RCC 7860 (cell line): ENCODE measurements at places on chromosomes 11 and 22.

DNA sequence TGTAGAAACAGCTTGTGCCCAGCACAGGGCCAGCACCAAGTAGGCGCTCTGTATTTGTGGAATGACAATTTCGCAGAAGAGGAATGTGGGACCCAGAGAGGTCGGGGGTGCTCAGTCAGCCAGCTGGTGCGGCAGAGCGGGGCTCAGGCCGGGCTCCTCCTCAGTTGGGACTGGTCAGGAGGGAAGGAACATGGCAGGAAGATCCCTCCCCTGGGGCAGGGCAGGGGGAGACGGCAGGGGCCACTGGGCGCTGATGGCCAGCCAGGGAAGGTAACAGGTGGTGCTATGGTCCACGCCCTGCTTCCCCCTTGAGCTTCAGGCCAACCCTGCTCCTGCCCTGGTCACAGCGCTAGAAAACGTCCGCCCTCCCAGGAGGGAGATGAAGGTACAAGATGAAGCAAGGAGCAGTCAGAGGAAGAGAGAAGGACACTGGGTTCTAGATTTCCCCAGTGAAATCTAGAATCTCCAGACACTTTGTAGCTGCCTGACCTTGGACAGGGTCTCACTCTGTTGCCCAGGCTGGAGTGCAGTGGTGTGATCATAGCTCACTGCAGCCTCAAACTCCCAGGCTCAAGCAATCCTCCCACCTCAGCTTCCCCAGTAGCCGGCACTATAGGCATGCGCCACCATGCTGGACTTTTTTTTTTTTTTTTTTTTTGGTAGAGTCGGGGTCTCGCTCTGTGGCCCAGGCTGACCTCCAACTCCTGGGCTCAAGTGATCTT lies 13.5 kb upstream of the SPI1 start:
- DNase-seq, result no peak

- DNase-seq, result no peak
These were observed 32.9 kb downstream of the PPIL2 start for GRCh38 chr22:21698430-21699329.

GRCh38 chr11:108901359-108901758 lies 236.5 kb downstream of the DDX10 start:
- no peak for DNase-seq

- DNase-seq, result no peak
These were observed 38.4 kb downstream of the MOB2 start for GRCh38 chr11:1447845-1448825.

- DNase-seq, result no peak
These were observed 22.6 kb upstream of the HIPK3 start for GRCh38 chr11:33234397-33235190.

DNA sequence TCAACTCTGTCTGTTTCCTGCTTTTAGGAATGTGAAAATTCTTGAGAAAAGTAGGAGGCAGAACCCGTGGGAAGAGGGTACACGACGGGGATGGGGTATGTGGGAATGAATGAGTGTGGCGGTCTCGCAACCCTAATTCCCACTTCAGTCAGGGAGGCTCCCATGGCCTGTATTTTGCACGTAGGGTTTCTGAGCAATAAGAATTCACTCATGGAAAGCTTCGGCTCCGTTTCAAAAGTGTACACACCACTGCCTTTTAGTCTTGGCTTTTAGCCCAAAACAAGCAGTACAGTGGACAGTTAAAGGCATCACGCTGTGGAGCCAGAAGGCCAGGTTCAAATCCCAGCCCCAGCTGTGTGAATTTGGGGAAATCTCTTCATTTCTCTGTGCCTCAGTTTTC lies 116.7 kb downstream of the MN1 start:
- DNase-seq, result no peak

- DNase-seq, result no peak
These were observed 9.9 kb downstream of the SUN2 start for GRCh38 chr22:38745676-38746460.

GRCh38 chr11:23903044-23903704 lies 593.7 kb upstream of the LUZP2 start:
- peak; percentile 84 for DNase-seq

- DNase-seq, result no peak
These were observed 5.4 kb downstream of the APIP start for GRCh38 chr11:34910817-34911216.

DNA sequence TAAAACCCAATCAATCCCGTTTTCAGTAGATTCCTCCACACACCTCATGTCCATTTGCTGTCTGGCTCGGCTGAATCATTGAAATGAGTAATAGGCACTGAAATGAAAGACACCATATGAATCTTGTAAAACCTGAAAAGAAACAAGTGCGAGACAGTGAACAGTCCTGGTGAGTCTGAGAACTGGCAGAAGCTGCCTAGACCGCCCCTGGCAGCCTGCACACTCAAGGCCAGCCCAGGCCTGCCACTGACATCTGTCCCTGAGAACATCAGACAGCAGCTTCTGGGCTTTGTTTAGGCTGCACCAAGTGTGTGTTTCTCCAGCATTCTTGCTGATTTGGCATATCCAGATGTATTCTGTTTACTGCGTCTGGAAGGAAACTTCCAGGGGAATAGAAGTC lies 44.8 kb downstream of the ENDOD1 start:
- no peak for DNase-seq

DNA sequence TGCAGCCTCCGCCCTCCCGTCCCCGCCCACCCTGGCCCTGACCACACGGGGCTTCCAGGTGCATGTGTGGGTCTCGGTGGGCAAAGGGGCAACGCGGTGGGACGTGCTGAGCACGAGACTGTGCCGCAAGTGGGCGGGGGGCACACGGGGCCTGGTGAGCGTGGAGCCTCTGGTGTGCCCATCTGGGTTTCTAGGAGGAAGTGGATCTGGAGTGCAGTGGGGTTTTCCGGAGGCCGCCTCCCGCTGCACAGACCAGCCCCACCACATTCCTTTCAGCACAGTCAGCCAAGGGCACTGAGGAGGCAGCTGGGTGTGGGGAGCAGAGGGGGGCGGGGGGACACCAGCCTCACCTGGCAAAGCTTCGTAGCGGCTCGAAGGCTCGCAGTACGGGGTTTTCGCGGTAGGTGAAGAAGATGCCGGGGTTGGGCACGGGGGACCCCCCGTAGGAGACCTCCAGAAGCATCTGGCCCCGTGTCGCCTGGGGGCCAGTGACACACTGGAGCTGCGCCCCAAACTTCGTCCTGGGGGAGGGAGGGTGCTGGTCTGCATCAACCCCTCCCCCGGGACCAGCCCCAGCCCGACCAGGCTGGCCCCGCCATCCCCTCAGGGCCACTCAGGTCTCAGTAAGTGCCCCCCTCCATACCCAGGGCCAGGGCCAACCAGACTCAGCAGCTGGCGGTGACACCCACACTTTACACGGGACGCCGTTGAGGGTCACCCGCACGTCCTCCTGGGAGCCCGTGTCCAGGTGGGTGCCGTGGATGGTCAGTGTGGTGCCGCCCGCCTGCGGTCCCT lies 12.4 kb upstream of the MAPK11 start:
- peak; percentile 88 for DNase-seq

DNA sequence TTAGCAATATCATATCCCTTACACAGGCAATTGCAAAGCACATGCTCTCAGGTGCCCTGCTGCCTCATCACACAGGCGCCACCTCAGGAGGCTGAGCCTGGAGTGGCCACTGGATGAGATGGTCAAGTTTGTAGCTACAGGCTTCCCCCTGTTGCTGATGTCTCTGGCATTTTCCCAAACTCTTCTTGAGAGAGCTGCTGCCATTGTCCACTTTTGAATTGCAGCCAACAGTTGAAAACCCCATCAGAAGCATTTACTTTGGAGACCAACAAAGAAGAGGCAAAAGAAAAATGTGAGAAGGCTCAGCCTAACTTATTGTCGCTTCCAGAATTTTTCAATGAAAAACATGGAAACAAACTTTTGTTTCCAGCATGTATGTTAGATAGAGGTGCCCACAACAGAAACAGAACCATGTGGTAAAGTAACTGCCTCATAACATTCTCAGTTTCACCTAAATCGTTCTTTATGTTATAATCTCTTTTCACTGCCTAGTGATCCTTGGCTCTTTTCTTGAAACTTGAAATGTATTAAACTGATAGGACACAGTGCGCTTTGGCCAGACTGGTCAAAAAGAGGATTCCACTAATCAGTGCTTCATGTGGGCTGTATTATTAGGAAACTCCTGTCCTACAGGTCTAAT lies 47.6 kb upstream of the OR8B8 start:
- no peak for DNase-seq

GRCh38 chr22:27705408-27706080 lies 96.0 kb downstream of the MN1 start:
- no peak for DNase-seq

GRCh38 chr11:77876045-77876444 lies 55.1 kb downstream of the AAMDC start:
- no peak for DNase-seq

GRCh38 chr11:89436071-89436470 lies 55.1 kb downstream of the NOX4 start:
- DNase-seq, result no peak

DNA sequence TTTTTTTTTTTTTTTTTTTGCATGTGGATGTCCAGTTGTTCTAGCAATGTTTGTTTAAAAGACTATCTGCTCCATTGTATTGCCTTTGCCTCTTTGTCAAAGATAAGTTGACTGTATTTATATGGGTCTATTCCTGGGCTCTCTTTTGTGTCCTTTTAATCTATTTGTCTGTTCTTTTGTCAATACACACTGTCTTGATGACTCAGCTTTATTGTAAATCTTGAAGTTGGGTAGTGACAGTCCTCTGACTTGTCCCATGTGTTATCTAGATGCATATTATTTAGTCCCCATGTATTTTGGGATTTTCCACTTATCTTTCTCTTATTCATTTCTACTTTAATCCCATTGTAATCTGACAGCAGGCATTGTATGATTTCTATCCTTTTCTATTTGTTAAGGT lies 3.3 kb downstream of the CCDC81 start:
- no peak for DNase-seq

GRCh38 chr11:131773626-131774025 lies 403.2 kb downstream of the NTM start:
- no peak for DNase-seq

GRCh38 chr11:114308689-114309089 lies 12.5 kb downstream of the NNMT start:
- DNase-seq, result no peak

GRCh38 chr11:111933872-111934271 lies 3.3 kb upstream of the DIXDC1 start:
- DNase-seq, result no peak
